ENCODE measurements at places on chromosomes 11 and 22. TPM values are rescaled to one million over a fixed set of nuclear protein-coding genes. Genes with fewer than 3 reads are reported as not detected.
A peak's percentile ranks its signal among the peaks of the same experiment; 100 is the strongest.

DNA sequence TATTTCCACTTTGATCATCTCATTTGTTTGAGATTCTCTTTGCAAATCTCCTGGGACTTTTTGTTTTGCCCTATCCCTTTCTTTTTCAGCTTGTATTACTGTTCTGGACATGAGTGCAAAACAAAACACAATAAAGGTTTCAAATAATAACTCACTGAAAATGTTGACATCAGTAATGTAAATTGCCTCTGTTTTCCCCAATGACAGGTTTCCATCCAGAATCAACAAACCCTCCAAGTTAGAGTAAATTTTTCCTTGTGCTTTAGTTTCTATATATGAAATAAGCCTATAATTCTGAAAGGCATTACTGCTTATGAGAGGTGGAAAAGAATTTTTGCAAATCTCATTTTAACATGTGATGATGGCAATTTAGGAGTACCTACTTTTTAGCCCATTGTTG is 187.0 kb upstream of the ANO3 start:
- no peak overlapping the region for H3K27ac ChIP-seq
- H3K36me3 ChIP-seq, result no peaks in the 10 kb centered on the region
- peaks cover 10% of the 10 kb centered on the region for H3K4me1 ChIP-seq
- no peaks in the 10 kb centered on the region for H3K27me3 ChIP-seq

DNA sequence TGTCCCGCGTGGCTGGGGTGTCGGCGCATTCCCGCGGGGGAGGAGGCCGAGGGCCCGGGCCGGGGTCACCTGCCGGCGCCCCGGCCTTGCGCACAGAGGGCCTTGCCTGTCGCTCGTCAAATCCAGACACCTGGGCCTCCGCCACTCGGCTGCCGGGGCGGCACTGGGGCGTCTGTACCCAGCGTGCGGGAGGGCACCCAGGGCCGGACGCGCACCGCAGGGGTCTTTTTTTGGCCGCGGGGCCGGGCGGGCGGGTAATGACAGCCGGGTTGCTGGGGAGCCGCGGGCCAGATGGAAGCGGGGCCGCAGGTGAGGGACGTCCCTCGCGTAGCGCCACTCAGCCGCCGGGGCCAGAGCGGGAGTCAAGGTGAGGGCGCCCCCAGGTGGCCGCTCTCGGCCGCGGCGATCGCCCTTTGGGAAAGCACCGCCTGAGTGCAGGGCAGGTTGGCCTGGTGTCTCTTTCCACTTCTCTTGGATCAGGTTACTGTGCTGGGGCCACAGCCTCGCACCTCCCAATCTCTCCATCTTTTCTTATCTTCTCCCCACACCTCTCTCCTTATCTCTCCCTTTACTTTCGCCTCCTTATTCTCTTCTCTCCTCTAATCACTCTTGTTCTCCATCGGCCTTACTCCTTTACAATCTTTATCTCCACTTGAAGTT is 3.5 kb downstream of the PHLDB1 start:
- peak; percentile 89 for DNase-seq
- H3K4me1 ChIP-seq, result peaks cover 39% of the 10 kb centered on the region
- no peaks in the 10 kb centered on the region for H3K27me3 ChIP-seq
- peak overlapping the region; percentile 81 for H3K4me3 ChIP-seq

- no peak overlapping the region for H3K27ac ChIP-seq
- H3K4me3 ChIP-seq, result no peak overlapping the region
- no peaks in the 10 kb centered on the region for H3K4me1 ChIP-seq
- H3K36me3 ChIP-seq, result no peaks in the 10 kb centered on the region
Measured at GRCh38 chr22:29359469-29359868, 28.9 kb downstream of the AP1B1 start.

PATE4 gene
- not detected for total RNA-seq

SLC22A12 gene
- total RNA-seq, result not detected

AIP gene
- 58.5 TPM for total RNA-seq

Data from GM23248 (cell line).